ENCODE measurements at places on chromosomes 4 and X.

DNA sequence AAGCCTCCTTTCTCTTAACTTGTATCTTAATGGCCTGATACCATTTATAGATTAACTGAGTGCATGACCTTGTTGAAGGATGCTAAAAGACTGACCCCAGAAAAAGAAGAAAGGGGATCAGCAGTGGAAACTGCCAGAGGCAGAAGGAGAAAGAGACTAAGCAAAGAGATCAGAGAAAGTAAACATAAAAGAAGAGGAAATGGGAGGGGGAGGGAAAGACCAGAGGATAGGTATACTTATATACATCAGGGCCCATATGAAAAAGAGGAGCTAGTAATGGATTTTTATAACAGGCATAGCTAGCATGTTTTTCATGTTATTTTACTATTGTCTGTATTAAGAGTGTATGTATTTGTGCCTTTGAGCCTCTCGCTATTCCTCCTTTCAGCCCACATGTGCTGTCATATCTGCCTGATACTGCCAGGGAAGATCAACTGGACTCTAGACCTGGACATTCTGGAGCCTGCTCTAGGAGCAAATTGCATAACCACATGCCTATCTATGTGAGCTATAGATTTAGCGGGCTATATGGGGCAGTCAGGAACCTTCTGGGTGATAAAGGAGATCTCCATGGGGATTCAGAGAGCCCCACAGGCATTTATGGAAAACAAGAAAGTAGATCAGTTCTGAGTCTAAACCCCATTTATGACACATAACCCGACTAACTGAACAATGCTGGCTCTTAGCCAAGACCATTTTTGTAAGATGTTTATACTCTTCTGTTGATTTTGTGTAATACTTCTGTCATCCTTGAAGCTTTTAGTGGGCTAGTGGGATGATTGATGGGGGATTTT, 13.4 kb upstream of the SNX12 start:
- DNase-seq = no peak

- no peak for DNase-seq
Measured at GRCh38 chrX:22278375-22278774, 5.7 kb downstream of the CBLL2 start.

DNA sequence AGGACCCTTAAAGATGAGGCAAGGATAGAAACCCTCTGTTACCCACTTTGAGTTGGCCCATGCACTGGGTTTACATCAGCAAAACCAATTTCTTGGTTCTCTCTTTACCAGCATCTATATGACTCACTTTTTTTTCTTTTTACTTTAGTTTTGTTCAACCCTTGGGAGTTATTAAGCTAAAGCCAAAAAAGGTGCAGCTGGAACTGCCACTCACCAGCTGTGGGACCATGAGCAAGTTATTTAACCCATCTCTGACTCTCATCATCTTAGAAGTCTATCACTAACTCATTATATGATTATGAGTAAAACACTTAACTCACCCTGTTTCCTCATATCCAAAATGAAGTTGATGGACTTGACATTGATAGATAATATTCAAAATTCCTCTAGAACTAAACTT, 53.4 kb downstream of the GABRB1 start:
- no peak for DNase-seq

DNA sequence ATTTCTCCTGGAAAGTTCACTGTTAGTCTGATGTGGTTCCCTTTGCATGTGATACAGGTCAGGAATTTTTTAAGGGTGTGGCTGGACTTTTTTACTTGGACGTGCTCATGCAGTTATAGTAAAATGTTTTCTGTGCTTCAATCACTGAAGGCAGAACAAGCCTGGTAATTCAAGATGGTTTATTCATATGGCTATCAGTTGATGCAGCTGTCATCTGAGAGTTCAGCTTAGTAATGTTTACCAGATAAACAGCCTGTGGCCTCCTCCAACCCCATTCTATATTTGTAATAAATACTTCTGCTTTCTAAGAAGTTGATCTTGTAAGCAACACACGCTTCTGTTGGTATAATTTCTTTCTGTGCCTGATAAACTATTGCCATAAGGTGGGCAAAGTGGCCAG, 2105.9 kb downstream of the ARAP2 start:
- no peak for DNase-seq

DNA sequence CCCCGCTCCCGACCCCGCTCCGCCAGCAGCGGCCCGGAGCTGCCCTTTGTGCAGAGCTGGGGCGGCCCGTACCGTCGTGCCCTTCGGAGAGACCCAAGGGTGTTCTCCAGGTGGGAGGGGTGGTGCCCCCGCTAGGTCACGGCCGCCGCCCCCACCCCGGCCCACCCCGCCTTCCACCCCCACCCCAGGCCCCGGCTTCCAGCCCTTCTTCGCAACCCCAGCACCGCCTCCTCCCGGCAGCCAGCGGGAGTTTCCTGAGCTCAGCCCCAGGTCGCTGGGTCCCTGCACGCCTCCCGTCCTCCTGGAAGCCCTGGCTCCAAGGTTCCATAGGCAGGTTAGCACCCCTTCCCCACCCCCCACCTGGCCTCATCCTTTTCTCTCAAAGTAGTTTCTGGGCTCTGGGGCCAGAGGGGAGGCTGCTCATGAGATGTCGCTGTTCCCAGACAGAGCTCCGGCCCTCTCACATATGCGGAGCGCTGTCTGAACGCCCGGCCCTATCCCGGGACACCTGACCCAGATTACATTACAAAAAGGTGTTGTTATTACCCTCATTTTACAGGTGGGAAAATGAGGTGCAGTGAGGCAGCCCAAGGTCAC, 25.2 kb upstream of the FGFR3 start:
- DNase-seq = no peak

- DNase-seq = no peak
Measured at GRCh38 chr4:3418029-3418762, 23.6 kb upstream of the HGFAC start.

DNA sequence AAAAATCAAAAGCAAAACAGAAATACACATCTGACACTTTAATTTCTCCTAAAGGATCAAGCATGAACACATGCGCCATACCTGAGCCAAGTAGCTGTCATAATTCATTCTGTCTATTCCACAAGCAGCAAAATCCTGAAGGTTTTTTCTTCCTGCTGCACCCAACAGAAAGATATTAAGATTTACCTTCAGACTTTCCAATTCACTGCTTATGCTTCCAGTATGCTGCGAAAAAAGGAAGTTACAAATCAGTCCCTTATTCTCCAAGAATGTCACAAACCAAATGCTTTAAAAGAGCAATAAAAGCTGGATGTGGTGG, 29.2 kb upstream of the FGFBP2 start:
- no peak for DNase-seq

Measured in NCI-H2029 (cell line).